ENCODE measurements at places on chromosomes 4 and X.

DNA sequence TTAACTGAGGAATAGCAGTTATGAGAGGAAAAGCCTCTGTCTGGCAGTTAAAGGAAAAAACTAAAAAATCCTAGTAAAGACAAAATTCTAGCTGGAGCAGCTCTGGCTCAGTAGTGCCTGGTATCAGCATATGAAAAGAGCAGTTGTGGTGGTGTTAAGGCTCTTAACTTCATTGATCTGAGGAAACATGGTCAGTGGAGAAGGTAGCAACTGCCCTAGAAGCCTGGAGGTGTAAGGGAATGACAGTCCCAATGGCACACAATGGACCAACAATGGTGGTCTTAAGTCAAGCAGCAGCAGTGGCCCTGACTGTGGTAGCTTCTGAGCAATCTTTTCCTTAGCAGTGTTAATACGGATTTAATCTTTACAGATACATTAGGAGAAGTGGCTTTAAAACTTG, 189.6 kb upstream of the POF1B start:
- no peak for DNase-seq

DNA sequence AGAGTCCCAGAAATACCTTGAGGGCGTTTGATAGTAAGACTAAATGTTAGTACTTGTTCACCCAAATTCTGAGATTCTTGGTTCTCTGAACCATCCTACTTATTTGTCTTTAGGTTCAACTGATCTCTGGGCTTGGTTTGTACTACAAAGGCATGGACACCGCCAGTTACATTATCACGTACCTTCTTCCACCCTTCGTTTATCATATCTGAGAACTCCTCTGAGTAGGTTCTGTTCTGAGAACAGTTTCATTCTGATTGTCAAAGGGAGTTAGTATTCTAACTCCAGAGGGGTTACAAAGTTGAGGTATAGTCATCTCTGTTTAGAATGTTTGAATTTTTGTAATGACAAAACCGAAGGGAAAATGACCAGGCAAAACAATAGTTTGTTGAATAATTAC, 19.3 kb downstream of the ZFX start:
- no peak for DNase-seq

GRCh38 chr4:147289181-147289580, 191.7 kb upstream of the EDNRA start:
- no peak for DNase-seq

DNA sequence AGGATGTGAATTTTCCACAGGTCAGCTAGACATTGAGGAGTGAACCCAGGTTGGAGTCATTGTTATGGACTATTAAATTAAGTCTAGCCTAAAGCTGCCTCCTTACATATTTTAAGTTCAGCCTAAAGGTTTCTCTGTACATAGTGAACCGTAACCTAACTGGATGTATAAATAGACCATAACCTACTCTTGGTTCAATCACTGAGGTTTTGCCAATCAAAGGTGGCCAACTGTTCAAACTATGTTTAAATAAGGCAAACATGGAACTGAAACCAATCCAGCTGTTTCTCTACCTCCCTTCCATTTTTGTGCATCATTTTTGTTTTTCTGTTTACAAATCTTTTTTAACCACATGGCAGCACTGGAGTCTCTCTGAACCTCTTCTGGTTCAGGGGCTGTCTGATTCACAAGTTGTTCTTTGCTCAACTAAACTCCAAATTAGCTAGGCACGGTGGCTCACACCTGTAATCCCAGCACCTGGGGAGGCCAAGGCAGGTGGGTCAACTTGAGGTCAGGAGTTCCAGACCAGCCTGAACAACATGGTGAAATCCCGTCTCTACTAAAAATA, 43.9 kb upstream of the SFRP2 start:
- no peak for DNase-seq

GRCh38 chr4:35520059-35520458, 724.3 kb downstream of the ARAP2 start:
- DNase-seq: no peak

- no peak for DNase-seq
Measured at GRCh38 chrX:36562986-36563385, 445.2 kb upstream of the FAM47C start.

GRCh38 chr4:83075311-83076095, 39.0 kb downstream of the PLAC8 start:
- DNase-seq: no peak

DNA sequence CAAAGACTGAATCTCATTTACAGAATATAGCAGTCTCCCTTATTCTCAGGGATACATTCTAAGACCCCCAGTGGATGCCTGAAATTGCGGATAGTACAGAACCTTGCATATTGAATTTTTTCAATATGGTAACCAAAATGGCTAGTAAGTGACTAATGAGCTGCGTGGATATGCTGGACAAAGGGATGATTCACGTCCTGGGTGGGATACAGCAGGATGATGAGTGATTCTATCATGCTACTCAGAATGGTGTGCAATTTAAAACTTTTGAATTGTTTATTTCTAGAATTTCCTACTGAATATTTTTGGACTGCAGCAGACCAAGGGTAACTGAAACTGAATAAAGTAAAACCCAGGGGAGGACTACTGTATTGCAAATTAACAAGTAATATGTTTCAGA, 66.7 kb downstream of the STAG2 start:
- no peak for DNase-seq

DNA sequence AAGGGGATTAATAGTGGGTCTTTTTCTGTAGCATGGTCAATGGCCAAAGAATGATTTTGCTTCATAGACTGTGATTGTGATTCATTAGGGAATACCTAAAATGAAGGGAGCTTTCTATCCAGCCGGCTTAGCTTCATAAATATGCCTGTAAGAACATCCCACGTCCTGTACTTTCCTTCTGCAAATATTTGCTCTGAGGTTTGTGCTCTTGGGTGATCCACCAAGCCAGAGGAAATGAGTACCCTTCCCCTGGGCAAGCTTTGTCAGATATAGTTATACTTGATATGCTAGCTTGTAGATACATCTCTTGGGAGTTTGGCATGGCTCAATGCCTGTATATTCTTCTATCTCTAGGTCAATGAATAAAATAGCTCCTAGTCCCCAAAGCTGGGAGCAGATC, 28.2 kb upstream of the SPARCL1 start:
- DNase-seq: no peak

GRCh38 chr4:31923634-31924033, 1203.5 kb downstream of the PCDH7 start:
- no peak for DNase-seq

DNA sequence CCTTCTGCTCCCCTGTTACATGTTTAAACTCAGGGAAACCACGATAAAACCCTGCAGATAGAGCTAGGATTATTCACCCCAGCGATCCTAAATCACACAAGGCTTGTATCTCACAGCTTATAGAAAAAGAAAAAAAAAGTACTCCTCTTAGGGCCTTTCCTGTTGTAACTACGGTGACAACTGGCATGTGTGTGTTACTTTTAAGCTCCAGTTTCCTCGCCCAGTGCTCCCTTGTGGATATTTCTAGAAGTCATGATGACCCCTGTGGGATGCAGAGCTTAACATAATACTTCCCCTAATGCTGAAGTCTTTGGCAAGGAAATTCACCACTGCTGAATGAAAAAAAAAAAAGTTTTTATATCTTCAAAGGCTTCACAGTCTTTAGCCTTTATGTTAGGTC, 114.7 kb downstream of the NWD2 start:
- DNase-seq: no peak

DNA sequence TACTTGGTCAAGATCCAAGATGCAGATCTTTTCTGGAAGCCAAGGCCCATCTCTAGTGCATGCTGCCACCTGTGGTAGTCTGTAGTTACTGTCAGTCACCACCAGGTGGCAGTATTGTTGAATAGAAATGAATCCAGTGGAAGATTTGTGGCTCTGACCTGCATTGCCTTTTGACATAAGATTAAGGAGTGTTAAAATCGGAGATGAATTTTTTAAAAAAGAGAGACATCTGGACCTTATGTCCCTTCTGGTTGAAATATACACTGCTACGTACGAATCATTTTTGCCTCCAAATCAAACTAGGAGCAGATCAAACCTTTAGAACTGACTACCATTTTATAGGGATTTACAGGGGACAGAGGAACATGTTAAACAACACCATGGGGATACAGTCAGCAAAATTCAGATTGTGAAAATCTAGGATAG, 46.9 kb upstream of the RHOH start:
- peak; percentile 22 for DNase-seq

DNA sequence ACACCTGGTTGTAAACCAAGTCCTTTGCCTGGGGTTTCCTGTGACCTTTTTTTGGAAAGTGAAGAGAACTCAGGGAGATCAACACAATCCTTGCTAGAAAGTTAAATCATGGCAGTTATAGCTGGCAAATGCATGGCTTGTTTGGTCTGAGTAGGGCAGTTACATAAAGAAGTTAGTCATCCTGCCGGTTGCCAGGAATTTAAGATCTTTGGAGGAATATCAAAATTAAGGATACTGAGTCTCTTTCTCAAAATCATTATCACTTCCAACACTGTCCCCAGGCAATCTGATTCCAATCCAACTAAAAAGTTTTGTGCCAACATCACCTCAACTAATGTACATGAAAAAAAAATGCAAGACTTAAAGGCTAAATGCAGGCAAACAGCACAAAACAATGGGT, 40.3 kb downstream of the C4orf54 start:
- no peak for DNase-seq

GRCh38 chr4:48346594-48346993, 5.3 kb downstream of the SLAIN2 start:
- DNase-seq: no peak

- DNase-seq: no peak
Measured at GRCh38 chr4:2832309-2832980, 11.2 kb upstream of the ADD1 start.

GRCh38 chrX:155864655-155865054, 16.5 kb upstream of the VAMP7 start:
- no peak for DNase-seq

DNA sequence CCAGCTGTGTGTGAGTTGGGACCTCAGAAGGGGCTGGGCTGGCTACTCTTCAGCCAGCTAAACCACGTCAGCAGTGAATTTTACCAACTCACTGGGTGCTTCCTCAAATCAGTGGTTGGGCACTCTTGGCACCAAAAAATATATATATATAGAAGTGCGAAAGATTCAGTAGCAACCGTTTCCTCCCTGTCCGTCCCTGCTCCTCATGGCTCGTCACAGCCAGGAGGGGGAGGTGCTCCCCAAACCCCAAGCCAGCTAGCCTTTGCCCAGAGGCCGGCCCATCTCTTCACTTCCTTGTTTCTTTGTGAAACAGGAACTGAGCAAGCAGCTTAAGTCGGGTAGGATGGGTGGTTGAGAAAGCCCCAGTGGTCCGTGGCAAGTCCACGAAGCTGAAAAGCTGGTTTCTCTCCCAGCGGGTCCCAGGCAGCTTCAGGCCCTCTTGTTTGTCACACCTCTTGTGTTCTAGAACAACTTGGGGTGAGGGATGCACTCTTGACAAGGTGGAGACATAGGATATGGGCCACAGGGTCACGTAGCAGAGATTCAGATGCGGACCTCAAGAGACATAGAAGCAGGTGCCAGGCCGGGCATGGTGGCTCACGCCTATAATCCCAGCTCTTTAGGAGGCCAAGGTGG, 6.8 kb upstream of the SASH3 start:
- no peak for DNase-seq

DNA sequence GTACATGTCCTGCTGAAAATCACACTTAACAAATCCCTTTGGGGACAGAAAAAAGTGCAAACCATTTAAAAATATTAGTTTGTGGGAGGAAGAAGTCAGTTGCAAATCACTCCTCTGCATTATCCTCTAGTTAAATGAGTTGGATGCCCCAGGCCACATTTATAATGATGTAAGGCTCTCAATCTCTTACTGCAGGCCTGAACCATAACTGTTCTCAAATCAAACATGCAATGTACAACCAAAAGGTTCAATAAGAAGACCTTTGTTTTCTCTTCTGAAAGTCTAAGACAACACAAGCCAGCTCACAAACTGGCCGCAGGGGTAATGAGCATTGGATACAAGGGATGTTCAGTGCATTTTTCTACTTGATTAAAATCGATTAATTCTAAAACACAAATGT, 39.7 kb downstream of the IGFBP7 start:
- DNase-seq: no peak

DNA sequence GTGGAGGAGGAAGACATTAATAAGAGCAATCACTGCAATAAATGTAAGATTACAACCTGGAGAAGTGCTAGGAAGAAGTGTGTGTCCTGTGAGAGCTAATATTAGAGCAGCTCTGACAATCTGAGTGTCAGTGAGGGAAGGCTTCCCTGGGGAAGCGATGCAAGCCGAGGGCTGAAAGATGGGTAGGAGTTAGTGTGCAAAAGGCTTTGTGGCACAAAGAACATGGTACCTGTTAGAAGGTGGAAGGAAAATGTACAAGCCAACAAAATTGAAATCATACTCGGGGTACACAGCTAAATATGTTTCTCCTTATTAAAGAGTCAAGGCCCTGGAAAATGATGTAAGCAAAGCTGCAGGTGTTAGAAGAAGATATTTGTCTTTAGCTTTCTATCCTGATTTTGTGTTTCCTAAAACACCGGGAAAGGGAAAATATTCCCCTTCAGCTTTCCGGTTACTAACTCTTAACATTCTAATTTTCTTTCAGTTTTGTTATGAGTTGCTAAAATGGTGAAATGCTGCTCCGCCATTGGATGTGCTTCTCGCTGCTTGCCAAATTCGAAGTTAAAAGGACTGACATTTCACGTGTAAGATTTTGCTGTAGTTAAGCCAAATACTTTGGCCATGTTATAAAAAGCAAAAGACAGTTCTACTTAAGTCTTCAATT, 808 bp downstream of the THAP6 start:
- DNase-seq: no peak
